ENCODE measurements at places on chromosomes 2 and 18. TPM values are rescaled to one million over a fixed set of nuclear protein-coding genes. Genes with fewer than 3 reads are reported as not detected.

Gene MAP3K20
- total RNA-seq, result 23.9 TPM

Gene NCKAP5
- total RNA-seq, result under 0.01 TPM

Gene CSRNP3
- total RNA-seq, result 0.13 TPM

Gene TMEM198
- total RNA-seq, result not detected

Gene GPR39
- not detected for total RNA-seq

Gene PRSS56
- not detected for total RNA-seq

Gene CFC1
- not detected for total RNA-seq

Gene ASIC4
- not detected for total RNA-seq

Gene HAT1
- total RNA-seq, result 28.8 TPM

Gene ERMN
- total RNA-seq, result not detected

Gene SPDYA
- 0.13 TPM for total RNA-seq

Gene CACNB4
- under 0.01 TPM for total RNA-seq

Gene RPRM
- total RNA-seq, result not detected

Gene CRIM1
- 375 TPM for total RNA-seq

Gene SRSF7
- total RNA-seq, result 107 TPM

Gene SCN1A
- total RNA-seq, result under 0.01 TPM

Gene HAAO
- total RNA-seq, result not detected

Gene HIBCH
- total RNA-seq, result 12.8 TPM

Gene LYPD1
- 0.13 TPM for total RNA-seq

Gene PIAS2
- total RNA-seq, result 11.4 TPM

Gene ANKRD29
- total RNA-seq, result 2.0 TPM

Gene DSC2
- under 0.01 TPM for total RNA-seq

Gene REG1B
- total RNA-seq, result not detected

Gene TPRKB
- 18.2 TPM for total RNA-seq

Gene REG3A
- total RNA-seq, result not detected

Gene IL36G
- not detected for total RNA-seq

Gene SH2D6
- under 0.01 TPM for total RNA-seq

Gene CRYGD
- not detected for total RNA-seq

Gene ARHGEF33
- under 0.01 TPM for total RNA-seq

Gene POTEC
- not detected for total RNA-seq

Gene IKZF2
- 0.51 TPM for total RNA-seq

Gene TRABD2A
- total RNA-seq, result 0.25 TPM

Gene ZNF521
- 66.4 TPM for total RNA-seq

Gene HOXD12
- not detected for total RNA-seq

Gene DYNAP
- not detected for total RNA-seq

Gene ALPG
- not detected for total RNA-seq

Gene AKAIN1
- total RNA-seq, result not detected

Gene METAP1D
- total RNA-seq, result 2.7 TPM

Gene YPEL5
- 71.2 TPM for total RNA-seq

Gene ANKRD44
- 3.6 TPM for total RNA-seq

Gene GPR35
- total RNA-seq, result 0.13 TPM

Gene GTF2A1L
- 0.13 TPM for total RNA-seq

Gene ANKRD53
- total RNA-seq, result 0.13 TPM

All from dermis microvascular lymphatic vessel endothelial cell (primary cell).